ENCODE measurements at places on chromosomes 12 and 14. TPM values are rescaled to one million over a fixed set of nuclear protein-coding genes. Genes with fewer than 3 reads are reported as not detected.

The SYCP3 gene
- 0.23 TPM for total RNA-seq

The ENDOU gene
- total RNA-seq: not detected

The ETFBKMT gene
- 1.8 TPM for total RNA-seq

The CLEC2A gene
- not detected for total RNA-seq

The MYL2 gene
- not detected for total RNA-seq

The PTPRR gene
- not detected for total RNA-seq
